Stimulated activated CD8-positive, alpha-beta memory T cell treated with anti-CD3 and anti-CD28 coated beads, Interleukin-15, amount 100 ng/mL, for 1 hour (primary cell): ENCODE measurements at places on chromosomes 2 and 18.

DNA sequence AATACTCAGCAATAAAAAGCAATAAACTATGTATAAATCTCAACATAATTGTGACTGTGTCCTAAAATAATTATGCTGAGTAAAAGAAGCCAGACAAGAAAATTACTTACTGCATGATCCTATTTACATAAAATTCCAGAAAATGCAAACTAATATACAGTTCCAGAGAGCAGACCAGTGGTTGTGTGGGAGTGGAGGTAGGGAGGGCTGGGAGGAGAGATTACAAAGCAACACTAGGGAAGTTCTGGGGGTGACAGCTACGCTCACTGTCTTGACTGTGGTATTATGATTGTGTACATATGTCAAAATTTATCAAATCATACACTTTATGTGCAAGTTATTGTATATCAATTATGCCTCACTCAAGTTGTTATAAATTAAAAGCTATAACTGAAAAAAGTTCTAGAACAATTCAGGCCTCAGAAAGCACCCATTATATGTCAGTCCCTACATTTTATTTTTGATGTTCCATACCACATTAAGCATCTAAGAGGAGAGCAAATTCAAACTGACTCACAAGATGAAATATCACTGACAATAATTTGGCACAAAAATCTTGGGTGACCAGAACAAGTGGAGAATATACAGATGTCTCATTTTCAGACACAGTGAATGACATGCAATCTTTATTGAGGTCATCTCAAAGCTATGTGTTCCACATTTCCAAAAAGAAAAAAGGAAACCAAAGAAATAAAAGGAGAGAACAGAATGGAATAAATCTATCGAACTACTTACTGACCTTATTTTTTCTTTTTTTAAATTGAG, 85.1 kb downstream of the ANTXR1 start:
- no peak for DNase-seq

DNA sequence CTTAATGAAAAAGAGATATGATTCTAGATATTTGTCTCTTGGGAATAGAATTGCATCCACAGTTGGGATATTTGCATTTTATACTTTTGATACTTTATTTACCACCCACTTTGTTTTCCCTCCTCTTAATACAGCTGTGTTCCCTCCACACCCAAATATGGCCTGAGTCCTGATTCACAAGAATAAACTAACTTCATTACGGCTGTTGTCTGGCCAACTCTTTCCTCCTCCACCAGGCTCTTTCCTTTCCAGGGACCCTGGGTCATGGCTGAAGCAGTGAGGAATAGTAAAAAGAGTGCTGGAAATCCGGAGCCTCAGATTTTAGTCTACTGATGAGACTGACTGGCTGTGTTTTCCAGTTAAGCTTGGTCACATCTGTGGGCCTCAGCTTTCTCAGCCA, 48.4 kb upstream of the STAM2 start:
- no peak for DNase-seq

- no peak for DNase-seq
Measured at GRCh38 chr18:44799382-44799906, 118.8 kb downstream of the SETBP1 start.

GRCh38 chr2:42516418-42516901, 22.7 kb upstream of the KCNG3 start:
- no peak for DNase-seq

DNA sequence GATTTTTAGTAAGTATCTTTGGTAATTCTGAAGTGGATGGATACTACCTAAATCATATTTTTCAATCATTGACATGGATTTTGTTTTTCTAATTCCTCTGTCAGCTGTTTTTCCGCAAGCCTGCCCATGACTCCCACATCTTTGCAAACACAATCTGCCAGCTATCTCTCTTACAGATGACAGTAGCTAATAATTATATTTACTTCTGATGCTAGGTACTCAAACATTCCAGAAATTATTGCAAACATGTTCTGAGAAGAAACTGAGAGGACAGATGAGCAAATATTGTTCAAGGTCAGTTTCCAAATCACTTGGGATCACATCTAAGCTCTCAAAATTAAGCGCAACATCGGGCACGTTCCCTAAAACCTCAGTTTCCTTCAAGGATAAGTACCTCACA, 270.0 kb upstream of the CDH19 start:
- DNase-seq = no peak

DNA sequence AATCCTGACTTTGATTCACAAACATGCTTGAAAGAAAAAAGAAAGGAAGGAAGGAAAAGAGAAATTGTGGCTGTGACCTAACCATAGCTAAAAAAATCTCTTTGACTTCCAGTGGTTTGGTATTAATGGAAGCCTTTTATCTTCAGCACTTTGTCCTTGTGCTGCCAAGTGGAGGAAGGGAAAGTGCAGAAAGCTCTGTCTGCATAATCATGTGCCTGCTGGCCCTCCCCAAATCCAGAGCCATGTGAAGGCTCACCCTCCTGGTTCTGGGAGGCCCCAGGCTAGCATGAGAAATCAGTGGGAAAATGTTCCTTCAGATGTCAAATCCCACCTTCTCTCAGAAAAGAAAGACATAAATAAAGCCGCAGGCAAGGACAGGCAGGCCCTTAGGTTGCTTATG, 48.3 kb upstream of the BMPR2 start:
- DNase-seq = no peak

DNA sequence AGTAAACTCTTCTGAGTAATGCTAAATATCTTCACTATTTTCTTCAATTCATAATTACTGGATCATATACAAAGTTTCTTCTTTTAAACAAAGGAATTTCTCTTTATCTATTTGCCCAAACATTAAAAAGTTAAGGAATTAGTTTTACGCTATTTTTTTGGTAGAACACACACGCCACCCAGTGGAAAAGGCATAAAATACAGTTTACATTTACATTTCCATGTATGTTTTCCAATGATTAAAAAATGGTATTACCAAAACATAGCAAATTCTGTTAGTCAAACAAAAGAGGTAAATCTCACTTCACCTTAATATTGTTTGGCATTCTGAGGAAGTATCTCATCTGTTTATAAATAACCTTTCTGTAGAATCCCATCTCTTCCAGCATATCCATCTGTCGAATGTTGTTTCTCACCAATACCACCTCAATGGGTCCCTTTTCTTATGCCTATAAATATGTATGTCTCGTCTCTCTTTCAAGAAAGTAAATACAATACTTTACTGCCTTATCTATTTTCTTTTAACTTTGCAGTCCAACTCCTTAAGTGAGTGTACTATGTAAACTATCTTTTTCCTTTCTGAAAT, 7.2 kb downstream of the BOLL start:
- DNase-seq = no peak

GRCh38 chr2:15389895-15390294, 171.2 kb downstream of the NBAS start:
- no peak for DNase-seq

- DNase-seq = no peak
Measured at GRCh38 chr2:27717070-27717795, 53.5 kb downstream of the SLC4A1AP start.

DNA sequence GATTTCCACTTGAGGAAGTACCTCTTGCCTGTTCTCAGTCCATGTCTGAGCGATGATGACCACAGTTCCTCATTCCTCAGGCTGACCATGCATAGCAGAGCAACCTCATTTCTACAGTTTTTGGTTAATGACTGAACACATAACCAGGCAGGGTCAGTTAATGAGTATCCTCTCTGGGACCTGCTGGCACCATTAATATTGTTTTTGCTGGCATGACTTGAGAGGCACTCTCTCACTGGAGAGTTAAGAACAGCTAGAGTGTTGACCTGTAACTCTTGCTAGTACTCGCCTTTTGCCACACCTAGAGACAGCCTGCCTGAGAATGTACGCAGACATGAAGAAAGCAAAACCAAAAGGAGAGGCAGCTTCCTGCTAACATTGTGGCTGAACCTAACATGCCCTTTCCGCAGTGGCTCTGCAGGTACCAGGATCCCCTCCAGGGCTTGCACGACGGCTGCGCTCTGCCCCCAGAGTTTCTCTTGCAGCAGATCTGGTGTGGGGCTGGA, 23.9 kb downstream of the PECR start:
- peak; percentile 14 for DNase-seq

- no peak for DNase-seq
Measured at GRCh38 chr2:118861731-118862130, 14.3 kb upstream of the EN1 start.

DNA sequence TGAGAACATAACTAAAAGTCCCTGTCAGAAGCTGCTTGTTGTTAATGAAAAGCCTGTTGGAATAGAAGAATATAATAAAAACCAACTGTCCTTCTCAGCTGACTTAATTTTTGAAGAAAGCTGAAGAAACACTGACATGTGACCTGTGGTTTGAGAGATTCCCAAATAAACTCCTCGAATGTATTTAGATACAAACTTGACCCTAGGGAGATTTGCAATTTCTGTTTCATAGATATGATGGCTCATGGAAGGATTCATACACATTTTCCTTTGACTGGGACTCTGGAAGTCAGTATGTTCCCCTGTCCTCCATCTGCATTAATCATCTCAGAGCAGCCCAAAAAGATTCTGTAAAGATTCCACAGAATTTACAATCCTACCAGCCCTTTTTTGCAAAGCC, 195.1 kb downstream of the TMEM247 start:
- DNase-seq = no peak

- no peak for DNase-seq
Measured at GRCh38 chr2:98759827-98760625, 29.1 kb upstream of the MGAT4A start.

DNA sequence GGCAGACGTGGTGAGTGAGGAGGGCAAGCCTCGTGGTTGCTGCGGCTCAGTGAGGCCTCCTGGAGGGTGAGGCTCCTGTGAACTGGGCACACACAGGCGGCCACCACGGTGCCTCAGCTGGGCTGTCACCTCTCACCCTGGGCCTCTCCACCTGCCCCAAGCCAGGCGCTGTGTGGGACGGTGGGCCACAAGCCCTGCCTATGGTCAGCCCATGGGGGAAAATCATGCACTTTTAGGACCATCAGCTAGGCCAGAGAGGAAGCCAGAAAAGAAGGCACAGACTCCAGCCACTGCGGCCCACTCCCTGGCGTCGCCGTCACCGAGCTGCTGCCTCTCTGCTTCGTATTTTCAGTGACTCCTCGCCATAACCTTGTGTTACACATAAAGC, 28.5 kb upstream of the HS6ST1 start:
- DNase-seq = no peak

GRCh38 chr2:234478121-234478858, 18.6 kb downstream of the ARL4C start:
- no peak for DNase-seq

GRCh38 chr2:185147361-185147760, 549.0 kb downstream of the ZNF804A start:
- no peak for DNase-seq

DNA sequence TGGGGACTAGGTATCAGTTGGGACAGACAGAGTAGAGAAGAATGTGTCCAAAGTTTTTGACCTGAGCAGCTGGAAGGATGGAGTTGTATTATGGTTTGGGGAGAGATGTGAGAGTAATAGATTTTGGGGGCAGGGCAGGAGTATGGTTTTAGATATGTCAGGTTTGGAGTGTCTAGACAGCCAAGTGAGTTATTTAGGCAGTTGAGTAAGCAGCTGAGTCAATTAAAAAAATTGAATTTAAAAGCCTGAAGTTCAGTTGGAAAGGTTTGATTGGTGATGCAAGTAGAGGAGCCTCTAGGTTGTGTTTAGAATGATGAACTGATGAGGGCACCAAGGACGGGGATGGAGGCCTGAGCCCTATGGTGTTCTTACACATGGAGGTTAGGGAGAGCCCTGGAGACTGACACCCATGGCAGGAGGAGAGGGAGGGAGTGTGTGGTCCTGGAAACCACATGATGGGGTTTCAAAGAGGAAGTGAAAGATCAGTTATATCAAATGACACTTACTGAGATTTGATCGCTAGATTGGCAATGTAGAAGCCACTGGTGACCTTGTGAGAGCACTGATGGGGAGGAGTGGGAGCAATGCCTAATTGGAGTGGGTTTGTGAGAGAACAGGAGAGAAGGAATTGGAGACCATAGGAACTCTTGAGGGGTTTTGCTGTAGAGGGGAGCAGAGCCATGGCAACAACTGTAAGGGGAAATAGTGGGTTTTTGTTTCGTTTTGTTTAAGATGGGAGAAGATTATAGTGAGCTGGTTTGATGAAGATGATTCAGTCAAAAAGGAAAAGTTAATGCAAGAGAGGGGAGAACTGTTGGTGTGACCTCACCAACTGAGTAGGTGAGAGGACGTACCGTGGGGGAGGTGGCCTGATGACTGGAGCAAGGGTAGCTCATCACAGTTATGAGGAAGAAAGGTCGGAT, 10.3 kb downstream of the ITGA6 start:
- DNase-seq = no peak

DNA sequence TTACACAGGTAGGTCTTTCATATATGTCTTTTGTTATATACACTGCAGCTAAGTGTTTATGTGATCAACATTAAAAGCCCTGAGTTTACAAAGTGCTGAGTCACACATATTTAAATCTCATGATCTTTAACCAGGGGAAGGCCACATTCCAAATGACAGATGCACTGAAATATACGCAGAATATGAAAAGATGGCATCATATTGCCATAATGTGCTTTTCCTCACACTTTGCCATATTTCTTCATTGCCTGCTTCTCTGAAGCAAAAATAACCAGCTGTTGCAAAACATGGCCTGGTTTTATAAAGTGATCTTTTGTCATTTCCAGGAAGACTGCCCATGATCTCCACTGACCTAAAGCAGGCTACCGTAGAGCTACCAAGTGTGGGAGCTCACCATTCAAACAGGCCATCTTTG, 93.5 kb upstream of the MAPRE2 start:
- DNase-seq = no peak

GRCh38 chr2:160464017-160464416, 29.6 kb downstream of the RBMS1 start:
- no peak for DNase-seq

DNA sequence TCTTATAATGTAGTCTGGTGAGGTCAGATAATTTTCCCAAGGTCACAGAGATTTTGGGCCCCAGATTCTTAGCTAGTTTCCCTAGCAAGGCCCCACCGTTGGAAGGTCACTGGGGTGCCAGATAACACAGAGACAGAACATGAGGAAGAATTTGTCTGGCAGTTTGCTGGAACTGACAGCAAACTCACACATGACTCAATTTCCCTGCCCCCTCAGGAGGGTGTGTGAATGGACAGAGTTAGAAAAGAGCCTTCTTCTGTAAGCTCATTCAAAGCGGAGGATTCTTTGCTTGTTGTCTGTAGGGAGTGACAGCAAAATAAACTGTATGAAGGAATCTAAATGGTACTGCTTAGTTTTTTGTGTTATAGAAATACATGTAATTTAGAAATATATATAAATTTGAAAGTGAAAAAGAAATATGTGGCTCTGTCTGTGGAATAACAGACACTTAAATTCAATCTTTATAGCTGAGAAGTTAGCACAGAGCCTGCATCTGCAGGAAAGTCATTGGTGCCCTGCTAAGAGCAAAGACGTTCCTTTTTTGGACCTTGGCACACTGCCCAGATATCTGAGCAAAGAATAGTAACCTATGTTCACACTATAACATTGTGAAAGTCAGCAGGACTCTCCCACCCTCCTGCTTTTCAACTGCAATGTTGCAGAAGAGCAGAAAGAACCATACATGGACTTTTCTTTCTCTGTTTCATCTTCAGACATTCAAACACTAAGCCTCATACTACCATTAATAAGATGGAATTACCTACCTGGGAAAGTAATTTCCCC, 2.1 kb downstream of the MDH1 start:
- DNase-seq = no peak
